ENCODE measurements at places on chromosomes 5 and 9.

DNA sequence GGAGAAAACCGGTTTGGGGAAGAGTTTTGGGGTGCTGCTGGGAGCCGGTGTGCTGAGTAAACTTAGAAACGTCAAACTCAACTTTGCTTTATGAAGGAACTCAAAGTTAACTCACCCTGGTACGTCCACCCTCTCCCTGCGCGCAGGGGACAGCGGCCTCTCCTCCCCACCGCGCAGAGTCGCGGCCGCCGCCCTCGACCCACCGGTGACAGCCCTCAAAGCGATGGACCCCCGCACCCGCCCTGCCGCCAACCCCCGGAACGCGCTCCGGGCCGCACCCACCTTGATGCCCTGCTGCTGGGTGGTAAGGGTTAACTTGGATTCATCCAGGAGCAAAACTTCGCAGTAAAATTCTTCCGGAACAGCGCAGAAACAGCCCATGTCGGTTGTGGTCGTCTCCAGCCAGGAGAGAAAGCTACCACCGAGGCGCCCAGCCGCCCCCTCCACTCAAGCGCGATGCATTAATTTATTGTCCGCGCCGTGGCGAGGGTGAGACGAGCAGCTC is 366 bp downstream of the EPB41L4A start:
- no peak for DNase-seq

GRCh38 chr5:42306287-42306686 is 117.0 kb upstream of the GHR start:
- DNase-seq = no peak

DNA sequence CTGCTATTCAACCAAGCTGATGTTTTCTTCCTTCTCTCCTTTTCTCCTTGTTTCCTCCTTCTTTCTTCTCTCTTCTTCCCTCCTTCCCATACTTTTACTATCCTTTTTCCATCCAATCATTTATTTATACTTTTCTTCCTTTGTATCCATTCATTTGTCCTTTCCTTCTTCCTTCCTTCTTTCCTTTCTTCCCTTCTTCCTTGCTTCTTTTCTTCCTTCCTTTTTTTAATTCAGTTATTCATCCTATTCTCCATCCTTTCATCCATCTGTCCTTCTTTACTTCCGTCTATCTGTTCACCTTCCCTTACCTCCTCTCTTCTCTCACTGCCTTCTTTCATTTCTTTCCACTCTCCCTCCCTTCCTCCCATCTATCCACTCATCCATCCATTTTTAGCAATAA is 24.0 kb upstream of the PPARGC1B start:
- no peak for DNase-seq

DNA sequence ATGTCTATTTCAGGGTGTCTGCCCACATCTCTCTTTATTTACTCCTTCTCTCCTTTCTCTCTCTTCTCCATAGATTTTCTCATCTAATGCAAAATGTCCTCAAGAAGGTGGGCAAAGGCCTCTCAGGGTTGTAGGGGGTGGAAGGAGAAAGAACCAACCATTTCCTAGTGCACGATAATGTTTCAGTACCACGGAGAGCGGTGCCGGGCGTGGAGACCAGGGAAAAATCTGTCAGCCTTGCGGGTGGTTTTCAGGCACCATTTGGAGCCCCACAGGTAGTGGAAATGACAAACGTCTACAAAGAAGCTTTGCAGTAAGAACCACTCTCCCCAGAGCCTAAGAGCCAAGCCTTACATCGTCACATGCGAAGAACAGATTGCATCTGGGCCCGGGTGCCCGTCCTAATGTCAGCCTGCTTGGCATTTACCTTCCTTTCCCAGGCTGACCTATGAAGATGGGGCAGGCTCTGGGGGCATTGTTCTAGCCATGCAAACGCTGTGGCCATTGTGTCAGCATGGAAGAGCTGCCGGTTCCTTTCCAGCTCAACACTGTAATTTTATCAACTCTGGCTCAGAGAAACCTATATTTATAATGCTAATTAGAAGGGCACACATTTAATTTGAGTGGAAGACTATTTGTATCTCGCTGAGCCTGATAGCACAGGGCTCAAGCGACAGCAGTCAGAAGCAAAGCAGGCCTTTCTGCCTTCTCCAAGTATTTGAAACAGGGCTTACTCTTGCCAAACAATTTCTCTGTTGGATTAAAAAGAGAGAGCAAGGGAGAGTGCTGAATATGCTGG is 430.1 kb upstream of the WWC1 start:
- DNase-seq = no peak

DNA sequence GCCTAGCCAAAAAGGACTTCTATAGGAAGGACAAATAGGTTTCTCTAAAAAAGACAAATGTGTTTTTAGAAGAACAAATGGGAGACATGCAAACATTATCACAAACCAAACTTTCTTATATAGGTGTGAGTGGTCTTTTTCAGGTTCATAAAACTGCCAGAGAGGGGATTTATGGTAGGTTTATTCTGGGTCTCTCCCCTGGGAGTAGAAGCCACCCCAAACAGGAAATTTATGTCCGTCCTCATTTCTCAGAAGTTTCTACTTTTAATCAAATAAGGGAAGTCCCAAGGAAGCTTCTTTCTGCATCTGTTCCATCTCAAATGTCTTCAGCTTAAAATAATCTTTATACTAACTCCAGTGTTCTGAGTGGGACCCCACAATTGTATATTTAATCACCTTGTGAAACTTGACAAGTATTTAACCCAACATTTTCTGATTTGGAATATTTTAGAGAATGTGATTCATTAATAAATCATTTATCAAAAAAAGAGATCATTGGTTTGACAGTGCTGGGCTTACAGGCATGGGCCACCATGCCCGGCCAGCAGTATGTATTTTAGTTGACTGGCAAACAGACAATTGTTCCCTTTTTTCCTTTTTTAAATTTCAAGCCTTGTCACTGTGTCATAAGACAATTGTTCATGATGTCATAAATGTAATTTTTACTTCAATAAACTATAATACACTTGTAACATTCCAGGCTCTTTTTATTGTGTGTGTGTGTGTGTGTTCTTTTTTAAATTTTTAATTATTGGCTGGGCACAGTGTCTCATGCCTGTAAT is 44.6 kb upstream of the GLDC start:
- no peak for DNase-seq

DNA sequence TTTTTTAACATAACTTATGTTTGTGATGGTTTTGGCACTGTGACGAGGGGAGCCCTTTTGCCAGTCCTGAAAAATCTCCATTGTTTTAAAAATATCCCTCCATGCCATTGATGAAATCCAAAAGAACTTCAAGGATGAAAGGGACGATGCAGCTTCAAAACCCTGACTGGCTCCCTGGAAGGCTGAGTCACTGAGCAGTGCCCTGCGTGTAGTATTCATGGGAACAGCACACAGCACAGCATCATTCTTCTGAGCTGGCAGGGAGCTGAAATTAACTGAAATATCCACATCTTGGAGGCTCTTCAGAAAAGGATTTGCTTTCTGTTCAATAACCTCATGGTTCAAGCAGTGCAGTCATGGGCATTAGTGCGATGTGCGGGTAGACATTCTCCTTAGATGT is 29.7 kb downstream of the PDE4D start:
- no peak for DNase-seq

- no peak for DNase-seq
These were observed 170.9 kb downstream of the FGF1 start for GRCh38 chr5:142515036-142515435.

DNA sequence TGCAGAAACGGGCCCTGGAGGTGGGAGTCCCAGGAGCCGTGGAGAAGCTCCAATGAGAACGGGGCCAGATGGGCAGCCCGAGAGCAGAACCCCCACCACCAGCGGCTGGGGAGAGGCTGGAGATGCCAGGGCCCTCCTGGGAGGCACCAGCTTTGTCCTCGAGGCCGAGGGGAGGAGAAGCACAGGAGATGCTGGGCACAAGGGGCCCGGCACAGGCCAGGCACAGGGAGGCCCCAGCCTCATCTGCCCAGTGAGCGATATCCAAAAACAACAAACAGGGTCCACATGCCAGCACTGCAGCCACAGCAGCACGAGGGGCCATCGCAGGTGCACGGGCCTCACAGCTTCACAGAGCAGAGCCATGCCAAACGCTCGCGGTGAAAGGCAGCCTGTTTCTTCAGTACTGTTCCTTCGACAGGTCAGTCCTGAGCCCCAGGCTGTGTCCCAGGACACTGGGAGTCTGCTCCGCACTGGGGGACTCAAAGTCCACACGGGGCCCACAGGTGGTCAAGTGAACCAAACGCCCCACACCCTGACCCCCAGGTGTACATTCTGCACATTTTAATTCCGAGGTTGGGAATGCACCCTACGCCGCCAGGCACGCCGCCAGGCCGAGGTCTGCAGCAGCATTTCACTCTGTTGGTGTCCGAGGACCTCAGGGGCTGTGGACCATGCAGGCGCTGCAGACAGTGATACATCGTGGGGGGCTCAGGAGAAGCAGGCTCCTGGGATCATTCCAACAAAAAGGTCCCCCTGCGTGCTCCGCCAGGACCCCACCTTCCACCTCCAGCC is 9.5 kb downstream of the LPCAT1 start:
- DNase-seq = peak; percentile 14

- no peak for DNase-seq
These were observed 363.7 kb downstream of the CSNK1G3 start for GRCh38 chr5:123875561-123876275.

DNA sequence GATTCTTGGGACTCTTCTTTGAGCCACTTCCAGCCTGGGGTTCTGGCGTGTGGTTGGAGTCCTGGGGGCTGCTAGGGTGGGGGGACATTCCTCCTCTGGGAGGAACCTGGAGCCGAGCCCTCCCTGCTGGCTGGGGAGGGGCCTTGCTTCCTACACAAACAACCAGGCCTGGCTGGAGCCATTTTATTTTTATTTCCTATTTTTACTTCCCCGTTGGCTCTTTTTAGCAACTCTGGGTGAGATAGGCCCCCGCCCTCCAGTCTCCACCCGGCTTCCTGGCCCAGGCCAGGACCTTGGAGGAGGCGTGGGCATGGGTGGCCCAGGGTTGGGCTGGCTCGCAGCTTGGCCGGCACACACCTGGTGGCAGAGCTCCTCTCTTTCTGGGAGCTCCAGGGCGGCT is 15.1 kb downstream of the RXRA start:
- no peak for DNase-seq

DNA sequence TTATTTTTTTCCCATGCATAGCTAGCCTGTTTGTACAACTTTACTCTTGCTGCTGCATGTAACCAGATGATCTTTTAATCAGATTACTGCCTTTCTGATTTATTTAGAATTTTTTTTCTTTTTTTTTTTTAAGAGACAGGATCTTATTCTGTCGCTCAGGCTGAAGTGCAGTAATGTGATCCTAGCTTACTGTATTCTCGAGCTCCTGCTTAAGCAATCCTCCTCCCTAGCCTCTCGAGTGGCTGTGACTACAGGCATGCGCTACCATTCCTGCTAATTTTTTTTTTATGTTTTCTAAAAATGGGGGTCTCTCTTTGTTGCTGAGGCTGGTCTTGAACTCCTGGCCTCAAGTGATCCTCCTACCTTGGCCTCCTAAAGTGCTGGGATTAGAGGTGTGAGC is 9.6 kb downstream of the DCP2 start:
- no peak for DNase-seq

GRCh38 chr9:35691334-35691650 is 1.6 kb upstream of the TPM2 start:
- DNase-seq = no peak

DNA sequence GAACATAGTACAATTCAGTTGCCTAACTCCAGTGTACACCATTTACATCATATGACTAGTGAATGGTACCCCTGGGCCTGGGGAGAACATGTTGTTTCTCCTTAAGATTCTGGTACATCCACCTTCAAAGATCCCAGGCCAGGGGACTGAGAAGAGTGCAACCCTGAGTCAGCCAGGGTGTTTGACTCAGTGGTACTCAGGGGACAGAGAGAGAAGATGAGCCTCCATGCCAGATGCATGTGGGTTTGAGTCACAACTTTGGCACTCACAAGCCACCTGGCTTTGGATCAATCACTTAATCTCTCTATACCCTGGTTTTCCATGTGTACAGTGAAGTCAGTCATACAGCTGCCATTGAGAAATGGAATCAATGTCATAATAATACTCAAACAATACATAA is 53.7 kb downstream of the MAP1B start:
- DNase-seq = no peak
